ENCODE measurements at places on chromosomes 1 and 21. TPM values are rescaled to one million over a fixed set of nuclear protein-coding genes. Genes with fewer than 3 reads are reported as not detected.

Gene TMEM200B
- total RNA-seq: 4.8 TPM

Gene KCNK2
- total RNA-seq: 86.9 TPM

Gene OR10Z1
- not detected for total RNA-seq

Gene MR1
- total RNA-seq: 5.0 TPM

Gene LCE1B
- total RNA-seq: not detected

Gene OR2L5
- not detected for total RNA-seq

Gene KLF17
- 0.28 TPM for total RNA-seq

Gene SPRR4
- not detected for total RNA-seq

Gene NUP133
- total RNA-seq: 30.5 TPM

DNA sequence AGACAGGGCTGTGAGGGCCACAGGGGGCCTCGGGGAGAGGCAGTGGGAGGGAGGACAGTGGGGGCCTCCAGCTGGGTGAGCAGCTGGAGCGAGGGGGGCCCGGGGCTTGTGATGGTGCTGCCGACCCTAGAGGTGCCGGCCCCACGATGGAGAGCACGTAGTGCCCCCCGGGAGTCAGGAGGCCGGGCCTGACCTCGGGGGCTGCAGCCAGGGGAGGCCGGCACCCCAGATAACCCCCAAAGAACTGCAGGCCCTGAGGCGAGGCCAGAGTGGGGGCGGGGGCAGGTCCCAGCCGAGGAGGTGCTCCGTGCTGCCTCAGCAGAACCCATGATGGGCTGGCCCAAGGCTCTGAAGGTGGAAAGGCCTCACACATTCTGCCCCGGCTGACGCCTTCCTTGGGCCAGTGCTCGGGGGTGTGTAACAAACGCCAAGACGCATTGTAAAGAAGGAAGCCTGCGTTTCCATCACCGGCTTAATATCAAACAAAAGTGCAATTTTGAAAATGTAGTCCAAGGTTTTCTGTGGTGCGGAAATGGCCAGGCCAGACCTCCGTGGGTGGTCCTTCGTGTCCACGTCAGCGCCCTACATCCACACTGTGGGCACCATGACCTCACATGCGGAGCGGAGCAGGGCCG is 55.2 kb downstream of the COL6A1 start:
- no peak for DNase-seq

DNA sequence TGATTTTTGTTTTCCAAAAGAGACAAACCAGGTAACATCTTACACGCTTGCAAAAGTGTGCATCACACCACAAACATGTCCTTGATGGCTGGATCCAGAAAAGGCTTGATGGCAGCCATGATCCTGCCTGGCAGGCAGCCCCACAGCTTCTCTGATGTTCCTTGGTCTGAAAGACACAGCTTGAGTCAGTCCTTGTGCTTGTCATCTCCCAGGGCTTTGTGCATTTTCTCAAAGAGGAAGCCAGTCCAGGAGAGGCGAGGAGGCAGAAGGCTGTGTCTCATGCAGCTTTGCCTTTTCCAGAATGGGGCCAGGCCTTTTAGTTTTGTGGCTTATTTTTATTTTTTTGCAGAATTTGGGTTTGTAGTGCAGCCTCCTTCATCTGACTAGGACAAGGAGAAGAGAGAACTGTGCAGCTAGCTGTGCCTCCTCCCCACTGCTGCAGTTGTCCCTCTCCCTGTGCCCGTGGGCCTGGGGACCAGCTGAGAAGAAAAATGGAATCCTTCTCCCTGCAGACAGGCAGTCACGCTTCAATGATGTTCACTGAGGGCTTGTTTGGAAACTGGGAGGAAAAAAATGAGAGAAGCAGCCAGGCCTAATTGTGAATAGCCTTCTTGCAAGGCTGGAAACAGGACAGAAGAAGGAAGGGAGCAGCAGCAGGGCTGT is 7.4 kb downstream of the FNDC5 start:
- no peak for DNase-seq

GRCh38 chr1:1307261-1307922 is 338 bp downstream of the ACAP3 start:
- DNase-seq: no peak

DNA sequence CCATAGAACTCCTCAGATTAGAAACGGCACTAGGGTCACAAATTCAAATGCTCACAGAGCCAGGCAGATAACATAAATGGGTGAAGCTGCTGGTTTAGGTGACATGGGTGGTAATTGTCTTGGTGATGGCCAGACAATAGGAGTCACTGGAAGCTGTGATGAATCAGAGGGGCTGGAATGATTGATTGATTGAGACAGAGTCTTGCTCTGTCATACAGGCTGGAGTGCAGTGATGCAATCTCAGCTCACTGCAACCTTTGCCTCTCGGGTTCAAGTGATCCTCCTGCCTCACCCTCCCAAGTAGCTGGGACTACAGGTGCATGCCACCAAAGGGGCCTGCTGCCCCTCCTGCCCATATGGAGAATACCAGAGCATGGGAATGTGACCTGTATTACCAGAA is 63.0 kb downstream of the HIVEP3 start:
- DNase-seq: no peak

- DNase-seq: no peak
Measured at GRCh38 chr1:180961622-180962021, 48.9 kb downstream of the KIAA1614 start.

DNA sequence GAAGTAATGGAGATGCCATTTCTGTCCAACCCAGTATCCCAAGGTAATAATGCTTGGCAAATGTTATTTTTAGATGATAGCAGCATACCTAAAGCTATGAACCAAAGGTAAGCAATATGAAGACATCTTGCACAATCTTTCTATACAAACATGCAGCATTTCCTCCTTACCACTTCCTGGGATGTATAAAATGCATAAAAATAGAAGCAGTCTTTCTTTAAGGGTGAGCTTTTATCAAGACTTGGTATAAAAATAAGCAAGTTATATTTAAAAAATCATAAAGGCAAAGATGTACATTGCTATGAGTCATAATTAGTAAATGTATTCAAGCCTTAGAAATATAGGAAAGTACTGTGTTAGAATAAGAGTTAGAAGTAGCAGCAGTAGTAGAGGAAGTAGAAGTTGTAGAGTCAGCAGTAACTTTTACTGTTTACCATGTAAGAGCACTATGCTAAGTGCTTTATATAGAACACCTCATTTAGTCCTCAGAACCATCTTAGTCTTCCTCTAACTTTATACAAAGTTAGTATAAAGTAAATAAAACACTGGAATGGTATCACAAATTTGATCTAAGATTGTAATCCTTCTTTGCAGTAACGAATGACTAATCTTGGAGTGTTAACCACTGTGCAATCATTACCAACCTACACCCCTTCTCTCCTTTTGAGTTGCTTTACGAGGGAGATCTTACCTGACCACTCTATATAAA is 371.3 kb downstream of the VAV3 start:
- DNase-seq: no peak

GRCh38 chr1:180188091-180188506 is 33.4 kb downstream of the QSOX1 start:
- DNase-seq: peak; percentile 35

- DNase-seq: no peak
Measured at GRCh38 chr1:234981758-234982157, 146.9 kb downstream of the TOMM20 start.

DNA sequence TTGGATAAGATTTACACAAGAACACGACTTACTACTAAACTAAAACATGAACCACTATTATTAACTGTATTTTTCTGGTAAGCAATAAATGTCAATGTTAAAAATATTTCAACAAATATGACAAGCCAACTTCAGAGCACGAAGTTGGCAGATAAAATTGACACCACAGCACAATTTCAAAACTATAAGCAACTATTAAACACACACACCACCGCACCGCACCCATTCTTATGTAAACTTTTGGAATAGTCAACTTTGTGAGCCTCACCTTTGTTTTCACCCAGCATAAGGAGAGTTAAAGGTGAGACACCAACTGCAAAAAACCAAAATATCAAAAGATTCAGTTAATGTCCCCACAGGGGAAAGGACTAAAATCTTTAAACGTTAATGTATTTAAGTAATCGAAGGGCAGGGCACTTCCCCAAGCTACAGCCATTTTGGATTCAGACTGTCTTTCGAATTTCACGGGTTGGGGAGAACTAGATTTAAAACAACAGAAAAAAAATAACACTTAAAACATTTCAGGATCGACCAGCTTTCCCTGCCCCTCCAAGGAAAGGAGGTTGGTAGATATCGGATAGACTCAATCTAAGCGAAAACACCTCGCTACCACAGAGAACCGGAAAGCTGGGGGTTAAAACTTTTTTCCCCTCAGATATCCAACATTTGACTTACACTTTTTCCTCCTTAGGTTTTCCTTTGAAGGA is 872 bp downstream of the GPBP1L1 start:
- DNase-seq: peak; percentile 2

DNA sequence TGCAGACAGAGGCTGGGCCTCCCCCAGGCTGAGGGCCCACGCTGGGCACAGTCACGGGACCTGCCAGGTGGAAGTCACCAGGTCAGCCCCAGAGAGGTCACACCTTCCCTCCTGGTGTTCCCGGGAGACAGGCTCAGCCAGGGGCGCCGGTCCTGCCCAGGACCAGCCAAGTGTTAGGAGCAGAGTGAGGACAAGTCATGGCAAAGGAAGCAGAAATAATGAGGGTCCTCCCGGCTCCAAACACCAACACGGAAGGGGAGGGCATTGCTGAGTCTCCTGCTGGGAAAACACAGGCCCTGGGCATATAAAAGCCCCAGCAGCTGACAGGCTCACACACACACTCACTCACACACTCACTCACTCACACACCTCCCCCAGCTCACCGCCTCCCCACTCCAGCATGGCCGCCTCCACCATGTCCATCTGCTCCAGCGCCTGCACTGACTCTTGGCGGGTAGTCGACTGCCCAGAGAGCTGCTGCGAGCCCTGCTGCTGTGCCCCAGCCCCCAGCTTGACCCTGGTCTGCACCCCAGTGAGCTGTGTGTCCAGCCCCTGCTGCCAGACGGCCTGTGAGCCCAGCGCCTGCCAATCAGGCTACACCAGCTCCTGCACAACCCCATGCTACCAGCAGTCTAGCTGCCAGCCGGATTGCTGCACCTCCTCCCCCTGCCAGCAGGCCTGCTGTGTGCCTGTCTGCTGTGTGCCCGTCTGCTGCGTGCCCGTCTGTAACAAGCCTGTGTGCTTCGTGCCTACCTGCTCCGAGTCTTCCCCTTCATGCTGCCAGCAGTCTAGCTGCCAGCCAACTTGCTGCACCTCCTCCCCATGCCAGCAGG is at the start of gene KRTAP10-10:
KRTAP10-10 (plus strand) TSS at position 339 of the 833 bp plus-strand sequence; CDS start at position 401, 62 bp downstream.
- DNase-seq: no peak

- DNase-seq: no peak
Measured at GRCh38 chr1:199936441-199936840, 91.1 kb upstream of the NR5A2 start.

DNA sequence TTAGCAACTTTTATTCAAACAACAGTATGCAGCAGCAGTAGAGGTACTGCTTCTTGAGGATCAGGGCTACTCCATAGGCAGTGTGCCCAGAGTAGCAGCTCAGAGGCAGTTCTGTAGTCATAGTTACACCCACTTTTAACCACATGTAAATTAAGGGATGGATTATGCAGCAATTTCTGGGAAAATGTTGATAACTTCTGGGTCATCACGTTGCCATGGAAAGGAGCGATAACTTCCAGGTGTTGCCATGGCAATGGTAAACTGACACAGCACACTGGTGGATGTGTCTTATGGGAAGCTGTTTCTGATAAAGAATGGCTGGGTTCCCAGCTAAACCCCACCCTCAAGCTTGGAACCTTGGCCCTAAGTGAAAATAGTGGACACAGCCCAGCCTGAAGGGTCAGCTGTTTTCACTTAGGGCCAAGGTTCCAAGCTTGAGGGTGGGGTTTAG is 29.0 kb upstream of the PLA2G2A start:
- no peak for DNase-seq

DNA sequence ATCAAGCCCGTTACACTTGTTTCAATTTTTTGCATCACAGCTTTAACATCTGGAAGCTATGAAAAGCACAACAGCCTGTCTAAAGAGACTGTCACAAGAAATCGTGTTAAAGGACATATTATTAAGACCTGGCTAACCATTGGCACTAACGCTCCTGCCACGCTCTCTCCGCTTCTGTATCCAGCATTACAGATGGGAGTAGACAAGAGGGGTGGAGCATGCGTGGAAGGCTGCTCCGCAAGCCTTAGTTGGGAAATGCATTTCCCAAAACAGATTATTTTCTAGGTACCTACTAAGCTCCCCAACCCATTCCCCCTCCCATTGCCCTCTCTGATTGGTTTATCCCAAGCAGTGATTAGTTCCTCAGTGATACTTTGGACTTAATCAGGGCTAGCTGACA is 72.4 kb downstream of the NTNG1 start:
- DNase-seq: no peak

DNA sequence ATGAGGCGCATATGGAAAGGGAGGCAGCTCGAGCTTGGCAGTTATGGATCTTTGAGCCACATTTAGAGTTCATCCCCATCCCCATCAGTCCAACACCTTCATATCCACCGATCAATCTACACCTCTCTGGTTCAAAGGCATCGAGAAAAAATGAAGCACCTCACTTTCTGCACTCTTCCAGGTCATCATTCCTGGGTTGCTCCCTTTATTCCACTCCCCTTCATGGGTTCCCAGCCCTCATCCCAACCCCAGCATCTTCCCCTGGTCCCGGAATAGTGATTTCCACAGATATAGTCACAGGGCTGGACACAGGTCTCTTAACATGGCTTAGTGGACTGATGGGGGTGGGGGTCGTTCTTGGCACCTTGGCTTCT is 354 bp downstream of the HAPLN2 start:
- DNase-seq: no peak

DNA sequence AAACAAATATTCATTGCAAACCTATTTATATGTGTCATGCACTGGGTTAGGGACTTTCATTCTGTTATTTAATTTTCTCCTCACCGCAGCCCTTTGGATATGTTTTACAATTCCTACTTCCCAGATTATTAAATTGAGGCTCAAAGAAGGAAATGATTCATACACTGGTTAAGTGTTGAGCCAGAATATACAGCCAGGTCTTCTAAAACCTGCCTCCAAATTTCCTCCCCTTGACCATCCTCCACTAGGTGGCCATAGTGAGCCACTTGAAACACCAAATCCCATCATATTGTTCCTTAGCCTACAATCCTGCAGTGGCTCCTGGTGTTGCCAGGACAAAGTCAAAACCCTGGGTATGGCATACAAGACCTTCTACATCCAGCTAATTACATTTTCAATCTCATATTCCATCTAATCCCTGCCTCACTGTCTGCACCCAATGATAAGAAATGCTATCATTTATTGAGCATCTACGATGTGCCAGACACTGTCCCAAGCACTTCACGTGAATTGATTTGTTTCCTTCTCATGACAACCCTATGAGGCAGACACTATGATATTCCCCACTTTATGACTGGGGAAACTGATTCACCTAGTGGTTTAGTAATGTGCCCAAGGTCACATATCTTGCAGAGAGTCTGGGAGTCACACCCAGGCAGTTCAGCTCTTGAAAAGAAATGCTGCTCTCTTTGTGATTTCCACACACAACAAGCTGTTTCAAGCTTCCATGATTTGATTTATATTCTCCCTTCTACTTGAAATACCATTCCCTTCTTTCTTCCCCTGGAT is 23.6 kb upstream of the KIRREL1 start:
- DNase-seq: peak; percentile 88

Measured in IMR-90 (cell line).